ENCODE measurements at places on chromosomes 6 and 20.

- DNase-seq = peak; percentile 73
Observed at GRCh38 chr20:59087829-59088433, 45.3 kb upstream of the PRELID3B start.

DNA sequence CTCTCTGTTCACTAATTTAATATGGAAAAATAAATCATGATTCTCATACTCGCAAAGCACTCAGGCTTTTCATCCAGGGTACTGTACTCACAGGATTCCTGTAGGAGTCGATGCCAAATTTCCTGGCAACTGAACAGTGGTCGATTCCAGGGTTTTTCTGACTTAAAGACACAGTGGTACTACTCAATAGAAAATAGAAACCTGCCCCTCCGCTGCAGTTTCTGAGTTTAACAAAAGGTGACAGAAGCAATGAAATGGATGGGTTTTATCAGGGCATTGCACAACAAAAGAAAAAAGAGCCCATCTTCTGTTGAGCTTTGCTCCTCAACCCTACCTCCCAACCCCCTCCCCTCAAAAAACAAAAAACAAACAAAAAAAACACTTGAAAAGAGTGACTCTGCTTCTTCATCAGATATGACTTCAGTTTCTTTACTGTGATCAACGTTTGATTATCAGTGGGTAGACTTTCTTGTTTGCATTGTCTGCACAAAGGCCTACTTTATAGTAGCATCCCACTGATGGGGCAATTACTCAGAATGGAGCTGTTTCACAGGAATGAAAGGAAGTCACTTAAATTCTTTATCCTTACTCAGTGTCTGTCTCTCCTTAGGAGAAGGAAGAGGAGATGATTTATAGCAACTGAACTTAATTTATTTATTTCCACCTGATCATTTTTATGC, 96.2 kb upstream of the FOXO3 start:
- no peak for DNase-seq

DNA sequence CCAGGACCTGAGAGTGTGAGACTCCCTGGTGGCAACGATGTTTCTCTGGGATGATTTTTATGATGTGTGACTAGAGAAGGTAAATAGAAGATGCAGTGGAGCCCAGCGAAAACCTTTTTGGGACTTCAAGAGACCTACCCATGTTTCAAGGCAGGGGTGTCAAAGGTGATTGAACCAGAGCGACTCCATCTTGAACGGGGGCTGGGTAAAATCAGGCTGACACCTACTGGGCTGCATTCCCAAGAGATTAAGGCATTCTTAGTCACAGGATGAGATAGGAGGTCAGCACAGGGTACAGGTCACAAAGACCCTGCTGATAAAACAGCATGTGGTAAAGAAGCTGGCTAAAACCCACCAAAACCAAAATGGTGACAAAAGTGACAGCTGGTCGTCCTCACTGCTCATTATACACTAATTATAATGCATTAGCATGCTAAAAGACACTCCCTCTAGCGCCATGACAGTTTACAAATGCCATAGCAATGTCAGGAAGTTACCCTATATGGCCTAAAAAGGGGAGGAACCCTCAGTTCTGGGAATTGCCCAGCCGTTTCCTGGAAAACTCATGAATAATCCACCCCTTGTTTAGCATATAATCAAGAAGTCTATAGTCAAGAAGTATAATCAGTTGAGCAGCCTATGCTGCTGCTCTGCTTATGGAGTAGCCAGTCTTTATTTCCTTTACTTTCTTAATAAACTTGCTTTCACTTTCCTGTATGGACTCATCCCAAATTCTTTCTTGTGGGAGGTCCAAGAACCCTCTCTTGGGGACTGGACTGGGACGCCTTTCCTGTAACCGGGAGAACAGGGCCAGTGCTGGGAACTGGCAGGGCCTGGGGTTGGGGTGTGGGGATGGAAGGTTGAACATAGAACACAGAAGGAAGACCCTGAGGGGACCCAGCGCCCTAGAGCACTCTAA, 526.4 kb downstream of the QKI start:
- DNase-seq = no peak

GRCh38 chr6:170145272-170145592, 145.6 kb downstream of the DLL1 start:
- DNase-seq = no peak

- DNase-seq = no peak
Observed at GRCh38 chr6:156111913-156112312, 656.3 kb upstream of the NOX3 start.

DNA sequence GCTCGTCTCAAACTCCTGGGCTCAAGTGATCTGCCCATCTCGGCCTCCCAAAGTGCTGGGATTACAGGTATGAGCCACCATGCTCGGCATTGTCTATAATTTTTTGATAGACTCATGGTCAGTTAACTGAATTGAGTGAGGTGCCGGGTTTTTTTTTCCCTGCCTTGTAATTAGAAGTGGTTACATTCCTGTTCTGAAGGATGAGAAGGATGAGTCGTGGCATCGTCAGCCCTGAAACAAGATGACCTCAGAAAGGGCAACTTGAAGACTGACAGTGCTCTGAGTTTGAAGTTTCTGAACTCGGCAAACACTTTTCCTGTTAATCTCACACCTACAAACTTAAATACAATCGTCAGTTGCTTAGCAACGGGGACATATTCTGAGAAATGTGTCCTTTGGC, 158.7 kb upstream of the PDE10A start:
- peak; percentile 49 for DNase-seq

GRCh38 chr6:133230052-133230451, 11.1 kb upstream of the EYA4 start:
- DNase-seq = peak; percentile 73

- DNase-seq = no peak
Observed at GRCh38 chr20:46715292-46715756, 5.9 kb downstream of the SLC2A10 start.

GRCh38 chr6:14118091-14118439, 493 bp downstream of the CD83 start:
- no peak for DNase-seq

GRCh38 chr6:71496018-71496721, 207.6 kb downstream of the OGFRL1 start:
- peak; percentile 42 for DNase-seq

GRCh38 chr6:131431718-131432117, 141.3 kb upstream of the ARG1 start:
- no peak for DNase-seq

DNA sequence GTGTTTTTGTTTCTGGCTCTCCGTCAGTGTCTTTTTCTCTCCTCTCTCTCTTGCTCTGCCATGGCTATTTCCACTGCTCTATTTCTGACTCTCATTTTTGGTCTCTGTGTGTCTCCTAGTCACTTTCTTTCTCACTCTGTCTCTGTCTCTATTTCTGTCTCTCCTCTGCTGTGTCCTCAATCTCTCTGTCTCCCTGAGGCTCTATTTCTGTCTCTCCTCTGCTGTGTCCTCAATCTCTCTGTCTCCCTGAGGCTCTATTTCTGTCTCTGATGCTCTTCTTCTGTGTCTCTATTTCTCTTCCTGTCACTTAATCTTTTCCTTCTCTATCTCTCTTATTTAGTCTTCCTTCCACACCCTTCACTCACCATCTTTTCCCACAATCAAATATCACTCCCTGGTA, 8.4 kb downstream of the PRSS16 start:
- no peak for DNase-seq

- no peak for DNase-seq
Observed at GRCh38 chr6:141452354-141452686, 680.4 kb upstream of the GJE1 start.

- no peak for DNase-seq
Observed at GRCh38 chr20:62975812-62976508, 23.5 kb downstream of the SLC17A9 start.

DNA sequence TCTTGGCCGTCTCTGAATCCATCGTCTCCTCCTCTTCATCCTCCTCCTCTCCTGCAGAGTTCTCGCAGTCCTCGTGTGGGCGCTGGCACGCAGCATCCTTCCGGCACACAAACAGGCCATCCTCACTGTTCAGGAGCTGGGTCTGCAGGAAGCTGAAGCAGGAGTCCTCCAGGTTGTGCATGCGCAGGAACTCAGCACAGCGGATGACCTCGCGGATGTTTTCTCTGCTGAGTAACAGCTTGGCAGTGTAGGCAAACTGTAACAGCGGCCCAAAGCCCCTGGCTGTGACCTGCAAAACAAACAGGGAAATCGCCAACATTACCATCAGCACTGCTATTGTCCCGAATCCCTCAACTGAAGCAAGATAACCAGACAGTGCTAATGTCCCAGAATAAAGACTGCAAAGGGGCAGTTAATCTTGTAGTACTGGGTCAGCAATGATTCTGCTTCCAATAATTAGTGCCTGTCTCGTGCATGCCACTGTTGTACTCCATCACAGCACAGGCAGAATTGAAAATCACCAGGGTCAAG, 57.4 kb downstream of the GJA10 start:
- peak; percentile 45 for DNase-seq

- peak; percentile 70 for DNase-seq
Observed at GRCh38 chr6:7992002-7992815, 72.0 kb downstream of the BLOC1S5 start.

DNA sequence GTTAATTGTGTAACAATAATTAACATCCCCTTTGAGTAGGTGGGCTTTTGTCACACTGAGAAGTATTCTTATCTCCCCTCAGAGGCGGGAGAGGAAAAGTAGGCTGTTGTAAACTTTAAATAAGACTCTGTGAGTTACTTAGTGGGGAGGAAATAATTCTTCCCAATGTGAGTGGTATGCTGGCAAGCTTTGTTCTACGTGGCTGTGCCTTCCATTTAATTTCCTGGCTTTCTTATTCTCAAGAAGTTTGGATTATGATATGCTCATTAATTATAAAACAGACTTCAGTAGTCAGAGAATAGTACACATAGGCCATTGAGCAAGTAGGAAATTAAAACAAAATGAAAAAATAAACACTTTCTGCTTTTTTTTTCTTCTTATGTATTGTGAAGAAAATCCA, 19.1 kb downstream of the ADGRB3 start:
- no peak for DNase-seq

DNA sequence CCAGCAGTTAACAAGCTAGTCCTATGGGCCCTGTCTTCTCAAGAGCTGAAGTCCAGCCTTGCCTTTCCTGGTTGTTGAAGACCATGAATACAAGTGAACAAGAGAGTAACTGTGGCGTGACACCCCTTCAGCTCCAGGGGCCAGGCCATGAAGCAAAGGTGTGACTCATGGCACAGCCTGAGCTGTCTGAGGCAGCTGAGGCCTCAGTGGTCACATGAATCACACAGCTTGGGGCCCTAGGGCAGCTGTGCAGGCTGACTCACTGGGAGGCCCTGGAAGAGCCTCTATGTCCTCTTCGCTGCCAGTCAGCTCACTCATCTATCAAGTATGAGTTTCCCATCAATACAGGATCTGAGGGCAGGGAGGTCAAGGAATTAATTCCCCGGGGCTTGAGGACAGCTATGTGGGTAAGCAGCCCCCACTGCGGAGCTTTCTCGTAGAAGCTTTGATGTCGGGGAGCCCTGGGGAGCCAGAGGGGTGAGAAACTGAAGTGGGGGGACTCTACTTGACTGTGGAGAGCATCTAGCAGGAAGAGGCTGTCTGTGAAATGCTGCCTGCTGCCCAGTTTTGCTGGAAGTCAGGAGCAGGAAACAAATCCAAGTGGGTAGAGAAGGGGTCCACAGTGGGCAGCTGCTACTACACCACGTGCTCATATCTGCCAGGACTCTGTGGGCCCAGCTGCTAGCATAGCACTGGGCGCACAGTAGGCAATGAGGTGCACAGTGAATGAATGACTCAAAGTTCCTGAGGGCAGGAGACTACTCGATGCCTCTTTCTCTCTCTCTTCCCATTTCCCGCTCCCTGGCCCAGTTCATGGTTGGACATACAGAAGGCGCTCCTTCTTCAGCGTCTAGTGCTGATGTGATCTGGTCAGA, 13.7 kb upstream of the FAM83C start:
- DNase-seq = peak; percentile 98

DNA sequence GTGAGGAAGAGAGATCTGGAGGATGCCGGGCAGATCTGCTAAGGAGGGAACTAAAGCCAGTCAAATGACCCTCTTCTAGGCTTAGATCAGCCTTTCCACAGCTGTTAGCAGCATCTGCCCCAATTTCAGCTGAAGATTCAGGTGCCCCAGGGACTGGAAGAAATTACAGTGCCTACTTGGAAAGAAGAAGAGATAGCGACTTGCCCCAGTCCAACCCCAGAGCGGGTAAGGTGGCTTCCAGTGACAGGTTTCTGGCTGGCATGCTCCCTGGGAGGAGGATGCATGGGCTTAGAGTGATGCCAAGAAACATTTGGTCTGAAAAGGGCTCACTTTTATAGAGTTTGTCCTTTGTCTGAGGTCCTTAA, 620 bp downstream of the TJAP1 start:
- no peak for DNase-seq

- DNase-seq = no peak
Observed at GRCh38 chr20:58684291-58684690, 8.3 kb upstream of the NPEPL1 start.

DNA sequence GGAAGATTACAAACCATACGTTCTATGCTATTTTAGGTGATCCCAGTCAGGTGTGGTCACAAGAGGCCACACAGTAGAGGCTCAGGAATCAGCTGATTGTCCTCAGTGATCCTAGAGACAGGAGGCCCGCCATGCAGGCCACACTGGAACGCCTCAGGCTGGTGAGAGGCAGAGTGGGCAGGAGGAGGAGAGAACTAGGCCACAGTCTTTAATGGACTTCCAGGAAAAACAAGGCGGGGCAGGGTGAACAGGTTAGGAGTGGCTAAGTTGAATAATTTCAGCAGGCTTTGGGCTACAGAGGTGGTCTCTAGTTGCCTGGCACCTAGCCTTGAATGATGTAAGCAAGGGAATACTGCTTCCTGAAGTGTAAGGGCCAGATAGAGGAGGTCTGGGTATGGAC, 101.2 kb downstream of the GMDS start:
- DNase-seq = no peak

- no peak for DNase-seq
Observed at GRCh38 chr6:76381612-76382011, 309.1 kb upstream of the IMPG1 start.

DNA sequence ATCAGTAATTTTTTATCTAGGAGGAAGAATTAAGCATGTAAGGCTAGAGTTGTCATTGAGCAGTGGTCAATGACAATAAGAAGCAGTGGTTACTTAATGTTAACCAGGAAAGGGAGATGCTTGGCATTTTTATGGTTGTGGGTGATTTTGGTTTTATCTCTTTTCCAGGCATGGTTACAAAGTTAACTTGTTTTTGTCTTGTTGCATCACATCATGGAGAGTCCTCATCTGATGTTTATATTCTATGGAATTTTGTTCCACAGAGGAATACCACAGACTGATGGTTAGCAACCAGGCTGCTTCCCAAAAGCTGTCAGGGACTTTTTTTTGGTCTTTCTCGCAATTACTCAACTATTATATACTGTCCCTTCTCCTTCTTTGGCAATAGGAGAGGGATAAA, 32.7 kb downstream of the OPRM1 start:
- no peak for DNase-seq

- peak; percentile 99 for DNase-seq
Observed at GRCh38 chr6:106325336-106326178, at the start of gene ATG5. Gene ATG5 (minus strand): TSS chr6:106325760. CDS start chr6:106316208, 9,552 bp downstream.

- no peak for DNase-seq
Observed at GRCh38 chr20:17262786-17263185, 35.9 kb downstream of the PCSK2 start.

GRCh38 chr6:51025082-51025777, 206.6 kb downstream of the TFAP2B start:
- no peak for DNase-seq

GRCh38 chr20:56634735-56635385, 5.8 kb downstream of the TFAP2C start:
- no peak for DNase-seq

GRCh38 chr20:37284691-37285161, 4.7 kb upstream of the MANBAL start:
- DNase-seq = no peak
